ENCODE measurements at places on chromosomes 16 and 17.

DNA sequence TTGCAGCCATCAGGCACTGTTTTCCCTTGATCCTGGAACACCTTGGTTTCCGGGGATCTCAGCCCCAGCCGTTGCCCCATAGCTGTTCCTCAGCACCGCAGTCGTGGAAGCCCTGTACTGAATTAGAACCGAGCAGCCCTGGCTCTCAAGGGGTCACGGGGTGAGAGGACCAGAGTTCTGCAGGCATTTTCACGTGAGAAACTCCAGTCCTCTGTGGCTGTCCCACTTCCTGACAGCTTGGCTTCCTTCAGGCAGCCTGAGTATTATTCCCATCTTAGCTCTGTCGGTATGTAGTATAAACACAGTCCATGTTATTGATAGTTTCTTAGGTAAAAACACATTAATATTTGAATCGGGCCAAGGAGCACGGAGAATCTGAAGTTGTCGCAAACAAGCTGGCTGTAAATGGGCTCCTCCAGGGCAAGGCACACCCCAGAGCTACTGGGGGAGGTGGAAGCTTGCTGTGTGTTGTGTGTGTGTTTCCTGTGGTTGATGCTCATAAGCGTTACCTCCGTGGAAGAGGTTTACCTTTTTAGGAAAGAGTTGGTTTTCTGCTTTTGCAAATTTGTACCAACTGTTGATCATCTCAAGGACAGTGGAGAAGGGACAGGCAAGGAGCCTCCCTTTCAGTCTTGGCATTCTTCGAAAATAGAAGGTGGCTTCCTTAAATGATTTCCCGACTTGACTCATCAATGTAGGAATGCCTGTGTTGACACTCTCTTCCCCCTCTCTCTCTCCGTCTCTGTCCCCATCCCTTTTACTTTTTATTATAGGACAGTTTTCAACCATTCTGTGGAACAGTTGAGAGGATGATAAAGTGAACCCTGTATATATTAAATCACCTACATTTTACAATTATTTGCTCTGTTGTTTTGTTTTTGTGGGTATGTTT lies 208.9 kb upstream of the CHMP6 start:
- peak overlapping the region; percentile 52 for H3K4me3 ChIP-seq
- H3K27me3 ChIP-seq: no peaks in the 10 kb centered on the region
- peaks cover 45% of the 10 kb centered on the region for H3K36me3 ChIP-seq
- H3K4me1 ChIP-seq: peaks cover 79% of the 10 kb centered on the region
- peak overlapping the region; percentile 87 for H3K27ac ChIP-seq
- peak; percentile 62 for DNase-seq

- no peak overlapping the region for H3K4me3 ChIP-seq
- peaks cover 5% of the 10 kb centered on the region for H3K27me3 ChIP-seq
- no peak overlapping the region for H3K27ac ChIP-seq
- no peaks in the 10 kb centered on the region for H3K36me3 ChIP-seq
Observed at GRCh38 chr17:55612691-55613141, 101.5 kb upstream of the SMIM36 start.

- no peak overlapping the region for H3K27ac ChIP-seq
- no peak for DNase-seq
- no peaks in the 10 kb centered on the region for H3K4me1 ChIP-seq
- no peaks in the 10 kb centered on the region for H3K36me3 ChIP-seq
- H3K4me3 ChIP-seq: no peak overlapping the region
- peaks cover 8% of the 10 kb centered on the region for H3K27me3 ChIP-seq
Observed at GRCh38 chr16:86222965-86223551, 287.3 kb upstream of the FOXF1 start.

DNA sequence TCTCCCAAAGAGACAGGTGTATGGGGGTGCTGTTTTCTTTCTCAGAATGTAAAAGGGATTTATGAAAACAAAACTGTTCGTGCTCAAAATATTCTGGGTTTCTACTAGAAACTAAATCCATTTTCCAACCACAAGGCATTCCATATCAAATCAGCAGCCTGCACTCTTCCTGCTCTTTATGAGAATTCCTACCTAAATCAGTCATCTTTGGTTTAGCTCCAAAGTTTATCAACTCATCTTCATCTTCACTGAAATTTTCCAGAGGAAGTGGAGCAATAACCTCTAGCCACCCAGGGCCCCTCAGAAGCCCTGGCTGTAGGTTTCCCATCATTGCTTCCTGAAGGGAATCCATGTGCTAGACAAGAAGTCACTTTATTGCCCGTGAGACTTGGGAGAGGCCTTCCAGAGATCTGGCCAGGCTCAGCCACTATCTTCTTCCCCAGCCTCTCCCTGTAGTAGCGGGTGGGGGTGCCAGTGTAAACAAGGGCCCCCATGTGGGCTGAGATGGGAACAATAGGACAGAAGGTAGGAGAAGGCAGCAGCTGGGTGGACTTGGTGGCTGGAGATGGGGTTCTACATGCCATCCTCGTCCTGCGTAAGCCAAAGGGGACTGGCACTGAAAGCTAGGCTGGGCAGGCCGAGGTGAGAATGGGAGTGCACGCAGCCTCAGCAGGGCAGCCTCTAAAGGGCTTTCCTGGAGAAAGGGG lies 22.0 kb upstream of the ALDH3A1 start:
- peaks cover 14% of the 10 kb centered on the region for H3K4me1 ChIP-seq
- peaks cover 3% of the 10 kb centered on the region for H3K36me3 ChIP-seq
- no peak for DNase-seq
- no peak overlapping the region for H3K27ac ChIP-seq
- H3K27me3 ChIP-seq: no peaks in the 10 kb centered on the region

DNA sequence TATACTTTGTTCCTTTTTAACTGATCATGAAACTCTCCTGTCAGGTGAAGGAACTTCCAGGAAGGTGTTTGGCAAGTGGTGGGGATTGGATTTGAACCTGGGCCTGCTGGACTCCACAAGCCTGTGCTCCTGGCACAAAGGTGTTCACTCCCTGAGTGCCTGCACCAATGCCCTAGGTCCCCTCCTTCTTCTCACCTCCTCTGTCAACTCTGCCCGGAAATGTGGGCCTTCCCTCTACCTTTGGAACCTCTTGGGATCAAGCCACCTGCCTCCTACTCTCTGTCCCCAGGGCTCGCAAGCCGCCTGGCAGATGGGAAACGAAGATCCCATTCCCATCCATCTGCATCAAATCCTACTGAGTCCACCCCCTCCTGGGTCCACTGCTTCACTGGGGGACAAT lies 40.0 kb downstream of the RTN4RL1 start:
- H3K27ac ChIP-seq: no peak overlapping the region
- H3K4me1 ChIP-seq: no peaks in the 10 kb centered on the region
- no peaks in the 10 kb centered on the region for H3K36me3 ChIP-seq
- H3K4me3 ChIP-seq: no peak overlapping the region
- peaks cover 5% of the 10 kb centered on the region for H3K27me3 ChIP-seq
- no peak for DNase-seq

DNA sequence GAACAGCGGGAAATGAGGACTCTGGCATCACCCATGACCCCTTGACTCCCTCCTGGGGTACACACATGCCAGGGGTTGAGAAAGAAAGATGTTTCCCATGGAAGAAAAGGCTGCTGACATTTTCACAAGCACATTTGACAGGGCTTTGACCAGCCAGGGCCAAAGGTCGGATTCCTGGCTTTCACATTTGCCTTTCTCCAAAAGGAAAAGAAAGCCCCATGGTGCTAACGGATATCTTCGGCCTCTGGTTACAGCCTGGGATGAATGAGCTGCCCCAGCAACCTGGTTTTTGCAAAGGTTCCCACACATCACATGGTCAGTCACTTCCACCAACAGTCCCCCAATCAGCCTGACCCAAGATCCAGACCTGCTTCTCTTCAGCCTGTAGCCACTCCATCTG lies 478.2 kb upstream of the CDH11 start:
- H3K4me1 ChIP-seq: no peaks in the 10 kb centered on the region
- H3K27ac ChIP-seq: no peak overlapping the region

DNA sequence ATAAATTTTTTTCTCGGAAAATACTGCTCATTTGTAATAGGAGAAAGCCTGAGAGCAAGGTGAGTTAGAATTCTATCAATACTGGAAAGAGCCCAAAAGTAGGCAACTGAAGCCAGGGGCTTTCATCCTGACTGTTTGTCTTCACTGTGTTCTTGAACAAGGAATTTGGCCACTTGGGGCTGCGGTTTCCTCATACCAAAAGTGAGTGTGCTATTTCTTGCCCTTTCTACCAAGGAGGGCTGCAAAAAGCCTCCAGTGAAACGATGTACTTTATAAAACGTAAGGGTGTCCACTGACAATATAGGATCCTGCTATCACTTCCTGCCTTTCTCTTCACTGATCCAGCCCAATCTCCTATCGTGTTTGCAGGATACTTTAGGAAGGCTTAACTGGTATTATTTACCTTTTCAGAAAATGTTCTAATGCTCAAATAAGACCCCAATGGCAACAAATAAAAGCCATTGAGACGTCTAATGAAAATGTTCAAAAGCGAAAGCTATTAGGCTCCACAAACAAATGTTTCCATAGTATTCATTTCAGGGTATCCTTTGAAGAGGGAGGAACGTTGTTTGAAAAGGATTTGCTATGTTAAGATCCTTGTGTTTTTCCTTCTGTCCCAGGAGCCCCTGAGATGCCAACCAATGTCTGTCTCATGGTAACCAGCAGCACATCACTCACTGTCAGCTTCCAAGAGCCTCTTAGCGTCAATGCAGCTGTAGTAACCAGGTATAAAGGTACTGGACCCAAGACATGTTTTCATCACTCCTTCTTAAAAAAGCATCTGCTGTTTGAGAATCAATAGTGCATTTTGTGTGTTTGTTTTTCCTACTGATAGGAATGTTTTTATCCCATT lies 219.3 kb upstream of the NOG start:
- no peaks in the 10 kb centered on the region for H3K36me3 ChIP-seq
- no peak for DNase-seq
- no peak overlapping the region for H3K4me3 ChIP-seq
- H3K27ac ChIP-seq: no peak overlapping the region

DNA sequence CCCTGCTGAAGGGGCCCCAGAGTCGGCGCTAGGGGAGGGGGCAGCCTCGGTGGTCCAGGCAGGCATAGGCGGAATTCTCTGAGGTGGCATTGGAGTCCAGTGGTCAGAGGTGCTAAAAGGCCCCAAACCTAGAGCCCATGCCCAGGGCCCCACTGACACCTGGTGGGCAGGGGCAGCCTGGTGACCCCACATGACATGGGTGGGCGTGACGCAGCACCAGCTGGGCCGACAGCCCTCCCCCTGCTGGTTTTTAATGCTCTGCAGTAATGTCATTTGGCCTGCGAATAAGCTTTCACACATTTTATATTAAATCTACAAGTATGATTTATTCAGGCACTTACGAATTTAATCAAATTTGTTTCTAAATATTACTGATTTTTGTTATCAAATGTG lies 2.1 kb upstream of the RNPS1 start:
- H3K4me1 ChIP-seq: peaks cover 22% of the 10 kb centered on the region
- H3K27ac ChIP-seq: no peak overlapping the region
- H3K27me3 ChIP-seq: no peaks in the 10 kb centered on the region
- peak overlapping the region; percentile 89 for H3K4me3 ChIP-seq
- H3K36me3 ChIP-seq: peaks cover 24% of the 10 kb centered on the region

- no peak for DNase-seq
- peak overlapping the region; percentile 53 for H3K4me3 ChIP-seq
- H3K4me1 ChIP-seq: peaks cover 24% of the 10 kb centered on the region
- H3K27ac ChIP-seq: peak overlapping the region; percentile 79
- peaks cover 32% of the 10 kb centered on the region for H3K27me3 ChIP-seq
Observed at GRCh38 chr17:65523853-65524664, 37.4 kb downstream of the AXIN2 start.

- H3K4me3 ChIP-seq: no peak overlapping the region
- H3K36me3 ChIP-seq: peaks cover 21% of the 10 kb centered on the region
- no peaks in the 10 kb centered on the region for H3K4me1 ChIP-seq
Observed at GRCh38 chr16:47156680-47157215, 13.0 kb upstream of the NETO2 start.

DNA sequence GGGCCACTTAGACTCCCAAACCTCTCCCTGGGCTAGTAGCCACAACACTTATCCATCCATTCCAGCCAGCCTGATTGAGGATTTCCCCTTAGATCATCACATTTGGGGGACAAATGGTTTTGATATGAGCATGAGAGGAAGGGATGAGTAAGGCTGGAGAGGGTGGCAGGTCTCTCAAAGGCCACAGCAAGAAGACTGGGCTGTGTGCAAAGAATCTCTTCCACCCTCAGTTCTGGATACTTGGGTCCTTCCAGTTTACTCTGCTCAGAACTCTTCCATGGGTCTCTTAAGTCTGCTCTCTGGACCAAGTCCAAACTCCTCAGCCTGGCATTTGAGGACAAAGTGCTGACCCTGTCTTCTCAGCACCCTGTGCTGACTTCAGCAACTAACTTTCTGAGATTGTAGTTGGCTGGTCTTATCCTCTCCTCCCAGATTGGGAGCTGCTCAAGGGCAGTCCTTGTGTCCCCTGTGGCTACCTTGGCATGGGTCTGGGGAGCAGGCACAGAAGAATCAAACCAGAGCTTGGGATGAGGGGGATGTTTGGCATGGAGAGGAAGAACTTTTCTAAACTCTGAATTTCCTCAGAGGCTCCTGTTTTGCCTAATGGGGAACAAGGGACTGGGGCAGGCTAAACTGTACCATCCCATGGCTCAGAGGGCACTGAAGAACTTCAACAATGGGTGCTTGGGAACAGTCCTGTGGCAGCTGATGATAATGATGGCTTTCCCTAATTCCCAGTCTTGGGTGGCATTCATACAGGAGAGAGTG lies 3.1 kb upstream of the NFATC3 start:
- no peaks in the 10 kb centered on the region for H3K27me3 ChIP-seq
- no peak for DNase-seq
- H3K4me3 ChIP-seq: peak overlapping the region; percentile 59
- H3K27ac ChIP-seq: peak overlapping the region; percentile 95
- H3K36me3 ChIP-seq: peaks cover 39% of the 10 kb centered on the region

DNA sequence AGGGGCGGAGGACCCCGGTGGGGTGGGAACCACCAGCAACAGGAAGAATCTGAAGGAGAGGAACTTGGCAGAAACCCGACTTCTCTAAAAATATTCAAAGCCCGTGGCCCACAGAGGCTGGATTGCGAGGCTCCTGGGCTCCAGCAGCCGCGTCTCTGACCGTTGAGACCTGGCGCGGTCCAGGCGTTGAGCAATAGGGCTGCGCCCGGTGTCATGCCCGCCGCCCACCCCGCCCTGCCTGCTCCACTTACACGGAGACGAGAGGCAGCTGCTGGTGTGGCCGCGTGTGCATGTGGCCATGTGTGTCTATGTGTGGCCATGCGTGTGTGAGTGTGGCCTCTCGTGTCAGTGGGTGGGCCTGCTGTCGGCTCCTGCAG lies 83.6 kb downstream of the IRF8 start:
- peaks cover 18% of the 10 kb centered on the region for H3K4me1 ChIP-seq
- no peak overlapping the region for H3K27ac ChIP-seq
- H3K36me3 ChIP-seq: no peaks in the 10 kb centered on the region
- no peak overlapping the region for H3K4me3 ChIP-seq

DNA sequence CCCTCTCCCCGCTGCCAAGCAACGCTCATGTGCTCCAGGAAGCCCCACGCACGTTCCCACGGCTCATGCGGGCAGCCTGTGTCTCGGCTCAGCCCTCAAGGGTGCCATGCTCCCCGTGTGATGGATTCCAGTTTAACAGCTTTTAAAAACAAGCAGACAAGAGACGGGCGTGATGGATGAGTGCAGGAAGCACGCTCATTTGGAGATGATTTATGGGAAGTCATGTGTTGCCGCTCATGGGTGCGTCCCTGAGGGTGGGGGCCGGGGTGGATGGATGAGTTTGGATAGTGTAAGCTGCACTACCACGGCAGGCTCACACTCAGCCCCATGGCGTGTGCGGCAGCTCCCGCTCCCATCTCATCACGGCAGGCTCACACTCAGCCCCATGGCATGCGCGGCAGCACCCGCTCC lies 132.8 kb downstream of the RBFOX3 start:
- peaks cover 10% of the 10 kb centered on the region for H3K27me3 ChIP-seq
- H3K36me3 ChIP-seq: no peaks in the 10 kb centered on the region
- no peak overlapping the region for H3K27ac ChIP-seq
- no peak for DNase-seq
- no peaks in the 10 kb centered on the region for H3K4me1 ChIP-seq
